Erythroblast (primary cell): ENCODE measurements at places on chromosomes 11 and 22.

GRCh38 chr22:39291523-39291922, 27.9 kb downstream of the RPL3 start:
- no peak for DNase-seq

DNA sequence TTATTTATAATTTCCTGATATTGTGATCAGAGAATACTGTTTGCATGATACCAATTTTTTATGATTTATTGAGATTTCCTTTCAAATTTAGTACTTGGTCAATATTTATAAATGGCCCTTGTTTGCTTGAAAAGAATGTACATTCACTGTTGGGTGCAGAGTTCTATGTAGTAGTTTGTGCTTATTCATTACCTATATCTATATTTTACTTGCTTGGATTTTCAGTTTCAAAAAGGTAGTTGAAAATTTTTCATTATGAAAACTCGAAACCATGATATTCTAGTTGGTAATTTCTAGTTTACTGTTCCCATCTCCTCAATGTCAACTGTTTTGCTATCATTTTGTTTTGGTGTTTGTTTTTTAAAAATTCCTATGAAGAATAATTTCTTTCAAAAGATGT, 155.7 kb downstream of the AASDHPPT start:
- DNase-seq: no peak

DNA sequence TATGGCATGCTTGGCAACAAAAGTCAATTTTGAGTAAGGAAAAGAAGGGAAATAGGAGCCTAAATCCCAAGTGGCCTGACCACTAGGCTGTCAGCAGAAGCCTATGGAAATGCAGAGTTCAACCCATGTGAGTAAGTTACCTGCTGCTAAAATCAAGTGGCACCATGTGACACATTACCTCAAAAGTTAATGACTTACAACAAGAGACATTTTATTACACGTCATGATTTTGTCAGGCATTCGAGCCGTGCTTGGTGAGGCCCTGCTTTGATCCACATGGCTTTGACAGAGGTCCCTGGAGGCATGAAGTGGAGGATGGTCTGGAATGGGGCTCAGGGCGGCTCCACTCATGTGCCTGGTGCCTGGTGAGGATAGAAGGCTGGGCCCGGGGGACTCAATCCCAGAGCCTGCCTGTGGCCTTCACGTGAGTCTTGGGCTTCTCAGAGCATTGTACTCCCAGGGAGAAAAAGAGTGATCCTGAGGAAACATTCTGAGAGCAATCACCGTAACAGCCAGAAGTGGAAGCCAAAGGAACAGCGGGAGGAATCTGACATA, 339.1 kb upstream of the B3GAT1 start:
- no peak for DNase-seq

DNA sequence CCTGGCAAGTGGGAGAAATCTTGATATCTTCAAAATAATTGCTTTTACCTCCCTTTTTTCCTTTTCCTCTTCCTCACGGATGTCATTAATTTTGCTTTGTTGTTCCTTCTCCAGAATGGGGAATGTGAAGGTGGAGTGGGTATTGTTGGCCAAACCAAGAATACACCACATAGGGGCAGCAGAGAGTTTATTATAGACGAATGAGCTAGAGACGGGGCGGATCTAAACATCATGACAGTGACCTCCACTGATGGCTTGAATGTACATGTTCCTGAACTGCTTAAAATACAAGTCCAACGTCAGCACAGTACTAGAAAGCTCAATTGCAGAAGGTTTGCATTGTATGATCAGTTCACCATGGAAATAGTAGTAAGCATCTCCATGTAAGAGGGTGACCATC, 122.3 kb upstream of the SNX19 start:
- DNase-seq: no peak

GRCh38 chr11:33545931-33546330, 154.7 kb downstream of the C11orf91 start:
- no peak for DNase-seq

DNA sequence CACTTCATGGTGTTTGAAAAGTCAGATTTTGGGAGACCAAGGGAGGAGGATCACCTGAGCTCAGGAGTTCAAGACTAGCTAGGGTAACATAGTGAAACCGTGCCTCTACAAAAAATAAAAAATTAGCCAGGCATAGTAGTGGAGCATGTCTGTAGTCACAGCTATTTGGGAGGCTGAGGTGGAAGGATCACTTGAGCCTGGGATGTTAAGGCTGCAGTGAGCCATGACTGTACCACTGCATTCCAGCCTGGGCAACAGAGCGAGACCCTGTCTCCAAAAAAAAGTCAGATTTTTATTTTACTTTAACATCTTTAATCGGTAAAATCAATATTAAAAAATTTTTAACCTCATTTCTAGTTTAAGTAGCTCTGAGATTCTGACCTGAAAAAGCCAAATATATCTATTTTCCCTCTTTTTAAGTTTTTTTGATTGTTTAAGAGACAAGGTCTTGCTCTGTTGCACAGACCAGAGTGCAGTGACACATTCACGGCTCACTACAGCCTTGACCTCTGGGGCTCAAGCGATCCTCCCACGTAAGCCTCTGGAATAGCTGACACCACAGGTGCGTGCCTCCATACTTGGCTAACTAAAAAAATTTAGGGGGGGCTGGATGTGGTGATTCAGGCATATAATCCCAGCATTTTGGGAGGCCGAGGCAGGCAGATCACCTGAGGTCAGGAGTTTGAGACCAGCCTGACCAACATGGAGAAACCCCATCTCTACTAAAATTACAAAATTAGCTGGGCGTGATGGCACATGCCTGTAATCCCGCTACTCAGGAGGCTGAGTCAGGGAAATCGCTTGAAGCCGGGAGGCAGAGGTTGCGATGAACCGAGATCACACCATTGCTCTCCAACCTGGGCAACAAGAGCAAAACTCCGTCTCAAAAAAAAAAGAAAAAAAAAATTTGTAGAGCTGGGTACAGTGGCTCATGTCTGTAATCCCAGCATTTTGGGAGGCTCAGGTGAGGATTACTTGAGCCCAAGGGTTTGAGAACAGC, 48.4 kb downstream of the SFI1 start:
- no peak for DNase-seq

GRCh38 chr11:34373727-34374126, 15.9 kb upstream of the ABTB2 start:
- no peak for DNase-seq

- DNase-seq: no peak
These were observed 77.8 kb upstream of the TRPC6 start for GRCh38 chr11:101661559-101661958.

DNA sequence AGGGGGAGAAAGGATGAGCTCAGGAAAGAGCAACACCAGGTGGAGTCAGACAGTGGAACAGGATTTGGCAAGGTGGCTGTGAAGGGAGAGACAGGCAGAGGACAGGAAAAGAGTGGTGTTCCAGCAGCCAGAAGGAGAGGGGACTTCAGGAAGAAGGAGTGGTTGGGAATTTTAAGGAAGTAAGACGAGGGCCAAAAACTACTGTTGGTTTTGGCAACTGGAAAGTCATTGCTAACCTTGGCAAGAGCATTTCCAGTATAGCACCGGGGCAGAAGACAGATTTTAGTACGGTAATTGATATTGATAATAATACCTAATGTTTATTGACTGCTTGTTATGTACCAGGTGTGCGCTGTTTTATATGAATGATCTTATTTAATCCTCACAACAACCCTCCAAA, 15.4 kb upstream of the DDX6 start:
- DNase-seq: no peak

GRCh38 chr11:95147364-95147905, 57.8 kb downstream of the ENDOD1 start:
- peak; percentile 96 for DNase-seq

DNA sequence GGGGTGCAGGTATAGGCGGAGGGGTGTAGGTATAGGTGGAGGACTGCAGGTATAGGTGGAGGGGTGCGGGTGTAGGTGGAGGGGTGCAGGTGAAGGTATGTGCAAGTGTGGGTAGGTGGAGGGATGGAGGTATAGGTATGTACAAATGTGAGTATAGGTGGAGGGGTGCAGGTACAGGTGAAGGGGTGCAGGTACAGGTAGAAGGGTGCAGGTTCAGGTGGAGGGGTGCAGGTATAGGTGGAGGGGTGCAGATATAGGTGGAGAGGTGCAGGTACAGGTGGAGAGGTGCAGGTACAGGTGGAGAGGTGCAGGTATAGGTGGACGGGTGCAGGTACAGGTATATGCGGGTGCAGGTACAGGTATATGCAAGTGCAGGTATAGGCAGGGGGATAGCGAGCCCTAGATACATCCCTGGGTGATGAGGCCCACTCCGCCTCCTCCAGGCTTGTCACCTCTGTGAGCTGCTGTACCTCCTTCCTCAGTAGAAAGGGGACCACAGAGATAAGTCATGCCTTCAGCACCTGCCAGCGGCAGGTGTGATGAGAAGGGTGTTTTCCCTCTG, 17.2 kb downstream of the LINC01488 start:
- DNase-seq: peak; percentile 10
